Heart left ventricle (tissue), 16 donors: ENCODE measurements at places on chromosomes 4 and X. TPM values are rescaled to one million over a fixed set of nuclear protein-coding genes. Genes with fewer than 3 reads are reported as not detected.

Gene OTUD4
- 24.6 TPM for total RNA-seq

Gene SUPT20HL2
- not detected for total RNA-seq

- H3K4me3 ChIP-seq: no peak overlapping the region
- H3K36me3 ChIP-seq: no peaks in the 10 kb centered on the region
- DNase-seq: no peak
- H3K27ac ChIP-seq: no peak overlapping the region
- no peaks in the 10 kb centered on the region for H3K27me3 ChIP-seq
- H3K4me1 ChIP-seq: no peaks in the 10 kb centered on the region
These were observed 119.7 kb upstream of the NUDT6 start for GRCh38 chr4:123042095-123042494.

GRCh38 chr4:137274404-137274803 lies 257.9 kb downstream of the PCDH18 start:
- H3K4me3 ChIP-seq: no peak overlapping the region
- H3K27me3 ChIP-seq: no peaks in the 10 kb centered on the region
- no peak overlapping the region for H3K27ac ChIP-seq
- H3K4me1 ChIP-seq: no peaks in the 10 kb centered on the region
- DNase-seq: no peak

GRCh38 chrX:23945206-23945605 lies 37.4 kb downstream of the CXorf58 start:
- no peaks in the 10 kb centered on the region for H3K36me3 ChIP-seq
- peaks cover 43% of the 10 kb centered on the region for H3K27me3 ChIP-seq
- H3K4me1 ChIP-seq: no peaks in the 10 kb centered on the region

Gene HELQ
- 13.2 TPM for total RNA-seq

- no peak overlapping the region for H3K4me3 ChIP-seq
- no peak for DNase-seq
- H3K36me3 ChIP-seq: no peaks in the 10 kb centered on the region
These were observed 261.8 kb downstream of the PAPSS1 start for GRCh38 chr4:107458194-107458593.

- no peak for DNase-seq
- H3K4me1 ChIP-seq: no peaks in the 10 kb centered on the region
- no peaks in the 10 kb centered on the region for H3K27me3 ChIP-seq
- H3K36me3 ChIP-seq: no peaks in the 10 kb centered on the region
- H3K27ac ChIP-seq: no peak overlapping the region
These were observed 126.5 kb upstream of the WDFY3 start for GRCh38 chr4:85092943-85093342.

- no peak overlapping the region for H3K27ac ChIP-seq
- no peaks in the 10 kb centered on the region for H3K36me3 ChIP-seq
- DNase-seq: no peak
- H3K27me3 ChIP-seq: peaks cover 22% of the 10 kb centered on the region
These were observed 325.5 kb upstream of the F9 start for GRCh38 chrX:139204898-139205667.

Gene CFAP299
- total RNA-seq: not detected

DNA sequence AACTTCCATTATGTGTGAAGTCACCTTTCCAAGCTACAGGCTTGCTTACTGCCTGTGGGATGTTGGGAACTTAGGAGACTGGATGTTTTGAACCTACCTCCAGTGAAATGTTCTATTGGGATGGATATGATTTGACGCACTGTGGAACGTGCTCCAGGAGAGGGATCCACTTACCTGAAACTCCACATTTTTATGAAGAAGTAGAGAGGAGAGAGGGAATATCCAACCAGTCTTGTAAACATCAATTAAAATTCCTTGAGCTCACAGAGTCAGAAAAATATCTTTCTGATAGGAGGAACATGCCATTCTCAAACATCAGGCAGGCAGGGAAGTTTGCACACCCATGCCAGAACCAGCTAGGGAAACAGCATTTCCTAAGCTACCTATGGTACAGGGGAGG lies 91.1 kb upstream of the MAOA start:
- H3K4me3 ChIP-seq: no peak overlapping the region
- no peaks in the 10 kb centered on the region for H3K4me1 ChIP-seq
- no peak overlapping the region for H3K27ac ChIP-seq

GRCh38 chrX:21375708-21376009 lies 1.4 kb downstream of the CNKSR2 start:
- H3K36me3 ChIP-seq: no peaks in the 10 kb centered on the region
- no peak overlapping the region for H3K27ac ChIP-seq

GRCh38 chrX:123626962-123627361 lies 105.9 kb downstream of the THOC2 start:
- H3K36me3 ChIP-seq: peaks cover 89% of the 10 kb centered on the region
- H3K27ac ChIP-seq: no peak overlapping the region
- no peaks in the 10 kb centered on the region for H3K27me3 ChIP-seq
- DNase-seq: no peak

GRCh38 chr4:64409300-64409699 lies at the start of gene TECRL:
TECRL (minus strand) TSS chr4:64409450; CDS start chr4:64409351, 99 bp downstream.
- no peaks in the 10 kb centered on the region for H3K36me3 ChIP-seq
- no peak for DNase-seq
- H3K27me3 ChIP-seq: no peaks in the 10 kb centered on the region
- peak within 1 kb of the TSS; percentile 66 for H3K27ac ChIP-seq
- peak within 1 kb of the TSS; percentile 55 for H3K4me3 ChIP-seq

- H3K27me3 ChIP-seq: no peaks in the 10 kb centered on the region
- no peak for DNase-seq
- no peaks in the 10 kb centered on the region for H3K4me1 ChIP-seq
- H3K36me3 ChIP-seq: peaks cover 5% of the 10 kb centered on the region
- no peak overlapping the region for H3K4me3 ChIP-seq
These were observed 89.4 kb upstream of the IL13RA1 start for GRCh38 chrX:118637997-118638396.

DNA sequence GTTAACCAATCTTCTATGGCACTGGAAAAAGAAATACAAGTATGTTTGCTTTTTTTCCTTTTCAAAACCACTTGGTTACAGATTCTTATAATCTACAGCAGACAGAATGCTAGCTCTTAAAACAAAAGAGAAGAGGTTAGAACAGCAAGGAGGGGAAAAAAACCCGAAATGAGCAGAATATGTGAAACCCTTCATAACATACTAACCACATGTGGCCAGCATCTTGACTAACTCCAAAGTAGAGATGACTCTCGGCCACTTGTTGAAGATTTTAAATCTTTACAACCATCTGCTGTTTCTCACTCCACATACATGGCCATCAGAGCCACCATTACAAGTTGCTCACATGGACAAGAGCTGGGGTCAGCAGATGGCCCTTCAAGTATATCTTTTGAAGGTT lies 100.3 kb downstream of the PAPSS1 start:
- no peaks in the 10 kb centered on the region for H3K4me1 ChIP-seq
- no peaks in the 10 kb centered on the region for H3K27me3 ChIP-seq
- H3K27ac ChIP-seq: peak overlapping the region; percentile 6
- H3K36me3 ChIP-seq: no peaks in the 10 kb centered on the region

DNA sequence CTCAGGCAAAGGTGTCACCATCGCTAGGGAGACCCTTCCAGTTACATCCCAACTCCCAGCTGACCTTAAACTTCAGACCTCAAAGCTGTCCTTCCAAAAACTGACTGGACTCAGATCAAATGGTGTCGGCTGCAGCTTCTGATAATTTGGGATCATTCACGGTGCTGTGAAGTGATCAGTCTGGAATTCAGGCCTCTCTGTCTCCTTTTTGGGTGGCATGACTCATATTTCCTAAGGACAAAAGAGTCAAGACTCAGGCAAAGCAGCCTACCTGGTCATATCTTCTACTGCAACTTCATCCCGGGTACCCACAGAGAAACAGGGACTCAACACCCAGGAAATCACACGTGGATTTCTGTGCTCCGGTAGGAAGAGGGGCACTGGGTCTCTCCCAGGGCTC lies 87.6 kb downstream of the SORCS2 start:
- no peak overlapping the region for H3K4me3 ChIP-seq
- no peak overlapping the region for H3K27ac ChIP-seq
- H3K36me3 ChIP-seq: no peaks in the 10 kb centered on the region
- H3K27me3 ChIP-seq: no peaks in the 10 kb centered on the region
- peaks cover 7% of the 10 kb centered on the region for H3K4me1 ChIP-seq

GRCh38 chr4:58658701-58659100 lies 1548.5 kb upstream of the IGFBP7 start:
- no peak for DNase-seq
- H3K4me3 ChIP-seq: no peak overlapping the region
- H3K36me3 ChIP-seq: no peaks in the 10 kb centered on the region
- H3K27ac ChIP-seq: no peak overlapping the region

Gene GPRASP2
- total RNA-seq: 14.4 TPM

- no peak for DNase-seq
- no peak overlapping the region for H3K27ac ChIP-seq
- H3K36me3 ChIP-seq: no peaks in the 10 kb centered on the region
- H3K4me1 ChIP-seq: peaks cover 19% of the 10 kb centered on the region
- no peaks in the 10 kb centered on the region for H3K27me3 ChIP-seq
These were observed 48.3 kb upstream of the MND1 start for GRCh38 chr4:153296040-153296823.

GRCh38 chr4:186689476-186689875 lies 34.2 kb downstream of the FAT1 start:
- no peak for DNase-seq
- H3K27ac ChIP-seq: peak overlapping the region; percentile 46
- H3K36me3 ChIP-seq: no peaks in the 10 kb centered on the region
- H3K4me1 ChIP-seq: peaks cover 46% of the 10 kb centered on the region
- H3K27me3 ChIP-seq: no peaks in the 10 kb centered on the region
- no peak overlapping the region for H3K4me3 ChIP-seq

DNA sequence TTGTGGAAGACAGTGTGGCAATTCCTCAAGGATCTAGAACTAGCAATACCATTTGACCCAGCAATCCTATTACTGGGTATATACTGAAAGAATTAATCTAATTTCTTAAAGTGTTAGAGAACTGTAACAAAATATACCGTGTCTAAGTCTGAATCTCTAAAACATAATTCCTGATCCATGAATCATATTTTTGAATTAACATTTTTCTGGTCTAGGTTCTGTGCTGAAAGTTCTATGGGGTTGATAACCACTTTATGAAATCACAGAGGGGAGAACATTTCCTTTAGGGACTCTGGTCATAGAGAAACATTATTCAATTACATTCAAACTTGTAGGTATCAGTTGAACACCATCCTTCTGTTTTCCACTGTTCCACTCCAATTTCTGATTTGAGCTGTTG lies 91.9 kb upstream of the ETNPPL start:
- H3K4me1 ChIP-seq: no peaks in the 10 kb centered on the region
- no peak for DNase-seq
- H3K27me3 ChIP-seq: no peaks in the 10 kb centered on the region
- no peak overlapping the region for H3K27ac ChIP-seq
- no peak overlapping the region for H3K4me3 ChIP-seq

GRCh38 chr4:140113653-140114052 lies 40.3 kb downstream of the MAML3 start:
- no peak overlapping the region for H3K27ac ChIP-seq
- no peaks in the 10 kb centered on the region for H3K27me3 ChIP-seq
- no peak for DNase-seq
- peaks cover 27% of the 10 kb centered on the region for H3K4me1 ChIP-seq
- H3K36me3 ChIP-seq: no peaks in the 10 kb centered on the region

DNA sequence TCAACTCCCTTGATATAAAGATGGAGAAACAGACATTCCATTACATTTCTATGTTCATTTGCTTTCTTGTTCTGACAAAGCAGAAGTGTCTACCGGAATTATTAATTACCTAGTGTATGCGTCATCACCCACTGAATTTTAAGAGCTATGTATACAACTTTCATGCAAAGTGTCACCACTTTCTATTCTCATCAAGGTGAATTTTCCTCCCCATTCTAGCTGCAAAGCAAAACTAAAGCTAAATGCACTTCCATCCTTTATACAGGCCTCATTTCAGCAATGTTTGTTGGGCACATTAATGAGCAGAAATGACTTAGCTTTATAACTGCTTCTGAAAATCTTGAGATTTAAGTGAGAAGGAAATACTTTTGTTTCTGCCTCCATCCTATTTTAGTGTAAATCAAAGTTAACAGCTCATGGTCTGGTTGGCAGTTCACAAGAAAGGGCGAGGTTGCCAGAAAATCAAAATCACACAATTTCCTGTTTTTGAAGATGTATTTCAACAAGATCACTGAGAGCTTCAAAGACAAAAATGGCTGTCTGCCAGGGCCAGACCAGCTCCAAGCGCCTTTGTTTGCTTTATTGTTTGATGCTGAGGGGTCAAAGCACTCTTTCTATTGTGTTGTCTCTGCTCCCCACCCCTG lies 7.2 kb upstream of the FAM9C start:
- H3K4me1 ChIP-seq: peaks cover 9% of the 10 kb centered on the region
- H3K4me3 ChIP-seq: no peak overlapping the region
- peak overlapping the region; percentile 47 for H3K27ac ChIP-seq
- H3K36me3 ChIP-seq: no peaks in the 10 kb centered on the region
- DNase-seq: peak; percentile 67
- H3K27me3 ChIP-seq: no peaks in the 10 kb centered on the region

GRCh38 chr4:174284487-174284886 lies 776 bp downstream of the CEP44 start:
- no peak for DNase-seq
- H3K36me3 ChIP-seq: no peaks in the 10 kb centered on the region
- peak overlapping the region; percentile 93 for H3K27ac ChIP-seq
- peaks cover 4% of the 10 kb centered on the region for H3K4me1 ChIP-seq

DNA sequence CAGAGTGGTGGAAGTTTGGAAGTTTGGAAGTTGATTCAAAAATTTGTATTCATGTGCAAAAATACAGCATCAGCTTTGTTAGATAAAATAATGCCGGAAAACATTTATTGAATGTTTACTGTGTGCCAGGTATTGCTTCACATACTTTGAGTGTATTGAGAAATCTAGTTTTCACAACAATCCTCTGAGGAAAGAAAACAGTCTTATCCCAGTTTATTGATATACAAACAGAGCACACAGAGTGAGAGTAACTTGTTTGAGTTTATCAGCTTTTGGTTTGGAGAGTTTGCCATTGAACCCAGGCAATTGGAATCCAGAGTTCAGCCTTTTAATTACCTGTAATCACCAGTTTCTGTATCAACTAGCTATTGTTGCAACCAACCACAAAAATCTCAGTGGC lies 127.2 kb upstream of the RPS6KA3 start:
- no peak for DNase-seq
- no peak overlapping the region for H3K4me3 ChIP-seq
- H3K36me3 ChIP-seq: no peaks in the 10 kb centered on the region
- no peaks in the 10 kb centered on the region for H3K4me1 ChIP-seq
- H3K27ac ChIP-seq: no peak overlapping the region

Gene MAGEC2
- total RNA-seq: not detected

DNA sequence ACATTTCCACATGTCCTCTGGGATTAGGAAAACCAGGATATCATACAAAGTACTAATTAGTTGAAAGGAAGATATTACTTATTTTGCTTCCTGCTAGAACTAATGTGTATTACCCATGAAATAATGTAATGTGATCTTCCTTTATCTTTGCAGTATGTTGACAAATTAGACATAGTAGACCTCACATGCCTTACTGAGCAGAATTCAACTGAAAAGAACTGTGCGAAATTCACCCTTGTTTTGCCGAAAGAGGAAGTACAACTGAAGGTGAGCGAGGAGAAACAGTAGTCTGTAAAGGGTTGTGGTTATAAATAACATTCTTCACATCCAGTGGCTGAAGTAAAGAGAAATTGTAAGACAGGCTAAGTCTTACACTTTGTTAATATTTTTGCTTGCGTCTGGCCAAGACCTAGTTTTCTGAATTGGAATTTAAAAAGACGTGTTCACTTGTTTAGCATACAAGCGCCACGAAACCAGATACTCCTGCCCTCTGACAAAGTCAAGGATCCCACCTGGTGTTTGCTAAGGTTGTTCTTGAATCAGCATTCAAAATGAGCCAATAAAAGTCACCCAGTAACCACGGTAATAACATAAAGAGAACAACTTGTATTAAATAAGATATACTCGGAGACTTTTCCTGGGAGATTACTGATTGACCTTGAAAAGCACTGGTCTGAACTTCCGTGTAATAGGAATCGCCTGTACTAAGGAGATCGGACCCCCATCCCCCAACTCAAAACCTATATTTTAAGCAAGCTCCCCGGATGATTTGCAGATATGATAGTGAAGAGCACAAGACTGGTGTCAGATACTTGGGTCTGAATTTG lies 16.9 kb downstream of the STAP1 start:
- no peaks in the 10 kb centered on the region for H3K4me1 ChIP-seq
- no peaks in the 10 kb centered on the region for H3K27me3 ChIP-seq
- DNase-seq: no peak
- no peak overlapping the region for H3K4me3 ChIP-seq

Gene ASMT
- not detected for total RNA-seq
